ENCODE measurements at places on chromosomes 12 and 14. TPM values are rescaled to one million over a fixed set of nuclear protein-coding genes. Genes with fewer than 3 reads are reported as not detected.

GRCh38 chr12:96143392-96143791 is 50.8 kb upstream of the ELK3 start:
- no peak for DNase-seq

Gene TEAD4
- polyA plus RNA-seq, result 15.6 TPM

DNA sequence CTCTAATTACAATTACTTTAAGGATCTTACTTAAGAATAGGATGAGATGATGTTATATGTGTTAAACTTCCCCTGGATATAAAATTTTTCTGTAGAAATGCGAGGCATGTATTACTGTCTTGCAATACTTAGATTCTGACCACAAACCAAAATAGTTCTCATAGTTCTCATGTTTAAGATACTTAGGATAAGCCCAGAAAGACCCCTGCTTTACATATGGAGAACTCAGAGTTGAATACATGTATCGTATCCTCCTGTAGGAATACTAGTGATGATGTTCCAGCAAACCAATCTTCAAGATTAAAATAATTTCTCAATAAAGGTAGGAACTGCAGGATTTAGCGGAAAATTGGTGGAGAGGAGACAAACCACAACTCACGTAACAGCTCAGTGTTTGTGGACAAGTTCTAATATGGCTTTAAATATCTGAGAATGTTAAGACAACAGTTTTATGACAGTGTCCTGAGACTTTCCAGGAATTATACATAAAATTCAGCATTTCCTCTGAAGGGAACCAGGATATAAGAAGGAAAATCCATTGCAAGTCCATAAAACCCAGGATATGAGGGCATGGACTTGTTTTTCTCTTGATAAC is 114.7 kb upstream of the CRY1 start:
- no peak for DNase-seq

Gene DNAJC22
- polyA plus RNA-seq, result 5.3 TPM

Gene CEBPE
- polyA plus RNA-seq, result 0.16 TPM

GRCh38 chr12:4154672-4155225 is 118.8 kb upstream of the CCND2 start:
- no peak for DNase-seq

DNA sequence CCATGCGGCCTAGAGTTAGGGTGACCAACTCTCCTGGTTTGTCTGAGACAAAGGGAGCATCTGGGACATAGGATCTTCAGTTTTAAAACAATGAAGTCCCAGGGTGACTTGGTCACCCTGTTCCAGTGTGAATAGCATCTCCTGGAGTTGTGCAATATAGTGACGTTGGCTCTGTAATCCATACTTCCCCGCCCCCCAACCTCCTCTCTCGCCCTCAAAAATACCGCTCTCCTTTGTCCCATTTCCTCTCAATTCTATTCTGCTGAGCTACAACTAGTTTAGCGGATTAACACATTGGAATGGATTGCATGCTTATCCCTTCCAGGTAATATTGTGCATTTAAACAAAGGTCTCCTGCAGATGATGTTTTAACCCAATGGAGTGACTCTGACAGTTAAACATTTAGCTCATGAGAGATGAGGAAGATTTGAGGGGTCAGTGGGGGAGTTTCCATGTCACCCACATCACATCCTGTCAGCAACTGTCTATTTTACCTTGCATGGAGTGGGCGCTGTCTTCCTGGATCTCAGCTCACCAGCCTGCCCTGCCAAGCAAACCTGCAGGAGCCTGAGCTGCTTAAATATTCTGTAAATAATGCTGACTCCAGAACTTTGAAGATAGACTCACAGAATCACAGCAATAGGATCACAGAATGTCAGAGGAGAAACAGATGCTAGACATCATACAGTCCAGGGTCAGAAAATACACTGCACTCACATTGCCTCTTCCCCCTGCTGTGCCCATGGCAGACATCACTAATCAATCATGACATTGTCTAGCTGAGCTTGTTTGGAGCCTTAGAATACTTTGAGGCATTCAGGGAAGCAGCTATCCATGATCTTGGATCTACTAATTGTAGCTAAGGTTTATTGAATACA is 43.0 kb downstream of the MAP1LC3B2 start:
- DNase-seq, result no peak

Gene TMPRSS12
- polyA plus RNA-seq, result not detected

DNA sequence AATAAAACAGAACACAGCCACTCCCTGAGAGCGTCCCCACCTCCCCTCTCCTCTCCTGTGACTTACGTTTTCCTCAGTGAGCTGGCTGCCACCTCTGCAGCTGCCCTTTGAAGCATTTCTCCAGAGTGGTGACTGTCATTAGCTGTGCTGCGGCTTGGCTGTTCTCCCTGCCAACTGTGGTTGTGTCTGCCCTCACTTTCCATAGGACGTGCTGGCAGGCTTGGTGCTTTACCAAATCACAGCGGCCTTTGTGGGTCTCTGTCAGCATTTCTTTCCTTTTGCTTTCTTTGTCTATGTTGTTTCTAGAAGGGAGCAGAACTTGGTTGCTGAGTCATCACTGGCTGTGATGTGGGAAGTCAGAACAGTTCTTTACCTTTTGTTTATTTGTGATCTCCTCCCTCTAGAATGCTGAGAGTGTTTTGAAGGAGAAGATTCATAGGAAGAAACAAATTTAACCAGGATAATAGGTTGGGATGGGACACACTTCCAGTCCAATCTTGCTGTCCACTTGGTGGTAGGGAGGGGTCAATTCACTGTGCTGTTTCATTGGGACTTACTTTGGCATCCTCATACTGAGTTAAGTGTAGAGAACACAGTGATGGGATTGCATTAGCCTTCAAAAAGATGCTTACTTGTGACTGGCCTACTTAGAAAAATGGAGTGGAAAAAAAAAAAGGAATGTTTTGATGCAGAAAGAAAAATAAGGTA is 88.2 kb downstream of the TMX1 start:
- DNase-seq, result no peak

All from right lung (tissue), 10 donors.